Dorsolateral prefrontal cortex (tissue), 122 donors: ENCODE measurements at places on chromosomes 4 and X.
A peak's percentile ranks its signal among the peaks of the same experiment; 100 is the strongest.

GRCh38 chr4:53322696-53323095 lies 43.2 kb downstream of the SCFD2 start:
- DNase-seq, result no peak

GRCh38 chr4:76055016-76055415 lies 19.1 kb upstream of the CXCL11 start:
- DNase-seq, result no peak

DNA sequence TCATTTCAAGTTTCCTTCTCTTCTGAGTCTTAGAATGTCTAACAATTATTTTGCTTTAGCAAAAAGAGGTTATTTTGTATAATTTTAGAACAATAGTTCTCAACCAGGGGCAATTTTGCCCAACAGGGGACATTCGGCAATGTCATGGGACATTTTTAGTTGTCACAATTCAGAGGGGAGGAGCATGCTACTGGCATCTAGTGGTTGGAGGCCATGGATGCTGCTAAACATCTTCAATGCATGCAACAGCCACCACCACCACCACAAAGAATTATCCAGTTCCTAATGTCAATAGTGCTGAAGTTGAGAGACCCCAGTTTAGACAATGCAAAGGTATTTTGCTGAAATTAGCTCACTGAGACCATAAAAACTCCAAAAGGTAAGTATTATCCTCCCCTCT lies 122.5 kb downstream of the ARHGAP6 start:
- DNase-seq, result no peak

DNA sequence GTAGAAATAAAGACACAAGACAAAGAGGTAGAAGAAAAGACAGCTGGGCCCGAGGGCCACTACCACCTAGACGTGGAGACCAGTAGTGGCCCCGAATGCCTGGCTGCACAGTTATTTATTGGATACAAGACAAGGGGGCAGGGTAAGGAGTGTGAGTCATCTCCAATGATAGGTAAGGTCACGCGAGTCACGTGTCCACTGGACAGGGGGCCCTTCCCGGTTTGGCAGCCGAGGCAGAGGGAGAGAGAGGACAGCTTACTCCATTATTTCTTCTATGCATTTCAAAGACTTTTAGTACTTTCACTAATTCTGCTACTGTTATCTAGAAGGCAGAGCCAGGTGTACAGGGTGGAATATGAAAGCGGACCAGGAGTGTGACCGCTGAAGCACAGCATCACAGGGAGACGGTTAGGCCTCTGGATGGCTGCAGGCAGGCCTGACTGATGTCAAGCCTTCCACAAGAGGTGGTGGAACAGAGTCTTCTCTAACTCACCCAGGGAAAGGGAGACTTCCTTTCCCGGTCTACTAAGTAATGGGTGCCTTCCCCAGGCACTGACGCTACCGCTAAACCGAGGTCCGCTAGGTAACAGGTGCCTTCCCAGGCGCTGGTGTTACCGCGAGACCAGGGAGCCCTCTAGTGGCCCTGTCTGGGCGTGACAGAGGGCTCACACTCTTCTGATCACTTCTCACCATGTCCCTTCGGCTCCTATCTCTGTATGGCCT lies 44.9 kb downstream of the ZBTB49 start:
- peak; percentile 57 for DNase-seq

DNA sequence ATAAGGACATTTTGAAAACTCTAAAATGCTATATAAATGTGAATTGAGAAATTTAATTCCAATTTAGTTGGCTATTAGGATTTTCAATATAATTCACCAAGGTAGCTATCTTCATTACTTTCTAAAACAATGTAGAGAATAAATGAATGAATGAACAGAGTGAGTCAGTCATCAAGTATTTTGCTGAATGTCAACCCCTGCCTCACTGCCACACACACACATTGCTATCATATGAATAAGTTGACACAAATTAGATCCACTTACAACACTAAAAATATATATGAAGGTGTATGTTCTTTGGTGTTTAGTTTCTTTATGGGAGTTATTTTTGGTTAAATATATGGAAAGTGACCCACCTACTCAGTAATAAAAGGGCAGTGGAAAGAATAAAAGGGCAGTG lies 141.4 kb upstream of the SMIM10 start:
- DNase-seq, result no peak

- no peak for DNase-seq
Observed at GRCh38 chr4:102758241-102759160, 2.3 kb downstream of the MANBA start.

GRCh38 chr4:7904952-7905915 lies 34.4 kb downstream of the AFAP1 start:
- DNase-seq, result no peak

- DNase-seq, result no peak
Observed at GRCh38 chr4:167032871-167033270, 201.4 kb downstream of the SPOCK3 start.

DNA sequence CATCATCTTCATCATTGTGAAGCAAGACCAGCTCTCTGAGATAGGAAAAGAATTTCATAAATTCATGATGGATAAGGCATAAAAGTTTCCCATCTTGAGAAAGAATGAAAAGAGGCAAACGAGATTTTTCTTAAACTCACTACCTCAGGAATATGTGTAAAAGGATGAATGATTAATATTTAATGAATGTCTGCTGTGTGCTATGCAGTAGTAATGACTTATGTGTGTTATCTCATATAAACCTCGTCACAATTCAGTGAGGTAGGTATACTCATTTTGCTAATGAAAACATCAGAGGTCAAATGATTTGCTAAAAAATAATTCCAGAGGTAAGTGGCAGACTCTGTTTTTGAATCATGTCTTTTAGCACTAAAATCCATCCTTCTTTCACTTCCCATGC lies 42.6 kb upstream of the GYPA start:
- DNase-seq, result no peak

DNA sequence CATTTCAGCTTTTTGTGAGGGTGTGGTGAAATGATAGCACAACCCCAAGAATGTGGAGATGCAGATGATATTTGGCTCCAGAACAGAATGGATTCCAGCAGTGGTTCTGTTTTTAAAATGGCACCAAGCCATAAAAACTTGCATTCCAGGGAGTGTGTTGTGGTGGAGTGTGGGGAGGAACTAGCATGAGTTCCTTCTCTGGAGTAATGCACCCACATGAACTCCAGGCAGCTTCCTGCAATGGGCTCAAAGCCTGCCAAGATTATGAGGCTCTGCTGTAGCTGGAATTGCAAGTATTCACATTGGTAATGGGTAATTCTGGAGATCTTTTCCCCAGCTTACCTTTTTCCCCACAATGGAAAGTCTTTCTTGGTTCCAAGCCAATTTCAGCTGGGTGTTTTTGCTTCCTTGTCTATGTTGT lies 161.4 kb downstream of the RAB28 start:
- DNase-seq, result no peak

DNA sequence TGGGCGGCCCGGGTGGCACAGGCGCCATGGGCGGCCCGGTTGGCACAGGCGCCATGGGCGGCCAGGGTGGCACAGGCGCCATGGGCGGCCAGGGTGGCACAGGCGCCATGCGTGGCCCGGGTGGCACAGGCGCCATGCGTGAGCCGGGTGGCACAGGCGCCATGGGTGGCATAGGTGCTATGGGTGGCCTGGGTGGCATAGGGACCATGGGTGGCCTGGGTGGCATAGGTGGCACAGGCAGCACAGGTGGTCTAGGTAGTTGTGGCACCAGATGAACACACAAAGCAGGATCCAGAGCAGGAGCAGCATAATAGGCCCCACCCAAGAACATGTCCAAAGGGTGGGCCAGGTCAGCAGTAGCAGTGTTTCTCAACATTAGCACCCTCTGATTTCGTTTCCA lies 4.3 kb downstream of the ESX1 start:
- DNase-seq, result no peak

GRCh38 chr4:183022617-183023016 lies 76.4 kb upstream of the WWC2 start:
- DNase-seq, result no peak

GRCh38 chr4:184649971-184650855 lies 675 bp downstream of the PRIMPOL start:
- DNase-seq, result no peak

DNA sequence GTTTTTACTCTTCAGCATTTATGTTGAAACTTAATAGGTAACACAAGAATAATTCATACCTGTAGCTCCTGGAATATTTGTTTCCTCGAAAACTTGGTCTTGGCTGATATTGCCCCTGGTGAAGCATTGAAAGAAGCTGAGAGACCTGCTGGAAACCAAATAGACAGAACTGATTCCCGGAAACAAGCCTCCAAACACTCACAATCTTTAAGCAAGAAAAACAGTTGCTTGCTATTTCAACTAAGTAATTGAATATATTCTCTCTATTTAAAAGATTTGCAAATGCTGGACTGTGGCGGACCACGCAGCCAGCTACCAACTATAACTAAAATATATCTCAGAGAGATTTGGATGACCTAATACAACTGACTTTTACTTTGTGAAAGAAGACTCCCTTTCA lies 3.6 kb downstream of the PCDH18 start:
- no peak for DNase-seq

GRCh38 chr4:189117426-189117825 lies 823.2 kb upstream of the FRG1 start:
- DNase-seq, result no peak

- no peak for DNase-seq
Observed at GRCh38 chrX:14010566-14010965, 19.1 kb downstream of the GEMIN8 start.

GRCh38 chr4:26024079-26024478 lies 110.1 kb downstream of the SMIM20 start:
- DNase-seq, result no peak

- DNase-seq, result no peak
Observed at GRCh38 chr4:10703156-10703555, 18.6 kb upstream of the CLNK start.

DNA sequence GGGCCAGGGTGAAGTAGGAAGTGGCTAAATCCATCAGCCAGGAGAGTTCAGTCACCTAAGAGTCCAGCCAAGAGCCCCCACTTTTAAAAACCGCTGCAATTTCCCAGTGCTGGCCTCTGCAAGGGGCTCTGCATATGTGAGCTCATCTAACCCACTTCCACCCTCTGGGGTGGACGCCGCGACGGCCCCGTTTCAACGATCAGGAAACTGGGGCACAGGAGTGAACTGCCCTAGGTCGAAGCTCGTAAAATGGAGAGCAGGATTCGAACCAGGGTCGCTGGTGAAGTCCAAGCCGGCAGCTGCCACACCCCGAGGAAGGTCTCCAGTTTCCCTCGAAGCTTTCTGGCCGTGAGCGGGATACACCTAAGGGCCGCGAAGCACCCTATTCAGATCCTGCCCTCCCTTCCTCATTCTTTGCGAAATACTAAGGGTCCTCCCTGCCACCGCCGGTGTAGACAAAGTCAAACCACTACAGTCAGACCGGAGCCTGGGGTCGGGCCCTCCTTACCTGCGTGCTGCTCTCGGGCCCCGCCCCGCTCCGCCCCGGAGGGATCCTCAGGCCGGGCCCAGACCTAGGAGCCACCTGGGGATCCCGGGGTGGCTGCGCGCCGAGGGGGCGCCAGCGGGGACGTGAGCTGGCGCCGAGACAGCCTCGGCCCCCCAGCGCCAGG lies 446 bp downstream of the EVC2 start:
- no peak for DNase-seq

GRCh38 chr4:96342196-96342595 lies 502.3 kb downstream of the PDHA2 start:
- DNase-seq, result no peak

- no peak for DNase-seq
Observed at GRCh38 chr4:24855741-24856140, 57.1 kb downstream of the CCDC149 start.

- no peak for DNase-seq
Observed at GRCh38 chr4:173002830-173003561, 165.6 kb upstream of the GALNT7 start.

- DNase-seq, result no peak
Observed at GRCh38 chr4:123640824-123641223, 244.2 kb downstream of the SPRY1 start.

- DNase-seq, result no peak
Observed at GRCh38 chr4:105458001-105458400, 15.9 kb downstream of the PPA2 start.

- no peak for DNase-seq
Observed at GRCh38 chr4:141177171-141177570, 43.5 kb upstream of the ZNF330 start.

GRCh38 chr4:184553891-184554290 lies 79.5 kb upstream of the IRF2 start:
- DNase-seq, result no peak

GRCh38 chrX:150955590-150955989 lies 27.5 kb upstream of the HMGB3 start:
- DNase-seq, result no peak

DNA sequence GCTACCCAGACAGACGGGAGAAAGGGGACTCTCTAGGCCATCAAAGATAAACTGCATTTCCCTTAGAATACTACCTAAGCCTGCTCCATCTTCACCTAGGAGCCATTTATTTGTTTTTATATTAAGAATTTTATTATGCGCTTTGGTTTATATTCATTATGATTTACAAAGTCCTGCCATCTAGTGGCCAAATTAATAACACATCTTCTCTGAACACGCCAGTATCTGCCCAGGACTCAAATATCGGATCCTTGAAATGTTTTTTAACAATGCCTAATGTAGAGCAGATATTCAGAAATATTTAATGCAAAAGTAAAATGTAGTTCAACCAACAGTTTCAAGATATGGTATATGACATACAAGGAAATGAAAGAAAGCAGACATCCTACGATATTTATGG lies 20.8 kb upstream of the PRPS2 start:
- DNase-seq, result no peak

GRCh38 chr4:6890358-6890757 lies 19.3 kb upstream of the TBC1D14 start:
- no peak for DNase-seq

DNA sequence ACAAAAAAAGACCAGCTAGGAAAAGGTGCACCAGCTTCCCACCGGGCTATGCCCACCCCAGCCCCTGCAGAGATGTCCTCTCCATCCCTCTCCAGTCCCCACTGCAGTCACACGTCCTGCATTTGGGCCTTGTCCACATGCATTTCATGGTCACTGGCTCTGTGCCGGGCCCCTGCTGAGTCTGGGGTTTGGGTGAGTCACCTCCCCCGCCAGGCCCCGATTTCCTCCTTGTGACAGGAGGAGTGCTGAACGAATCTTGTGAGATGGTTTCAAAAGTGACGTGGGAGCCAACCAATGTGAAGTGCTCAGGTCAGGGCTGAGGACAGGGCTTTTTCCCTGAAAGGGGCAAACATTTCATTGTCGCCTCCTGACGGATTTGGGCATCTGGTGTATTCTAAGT lies 7.1 kb downstream of the CPZ start:
- DNase-seq, result no peak

- DNase-seq, result no peak
Observed at GRCh38 chr4:39354254-39354552, 12.0 kb downstream of the RFC1 start.

DNA sequence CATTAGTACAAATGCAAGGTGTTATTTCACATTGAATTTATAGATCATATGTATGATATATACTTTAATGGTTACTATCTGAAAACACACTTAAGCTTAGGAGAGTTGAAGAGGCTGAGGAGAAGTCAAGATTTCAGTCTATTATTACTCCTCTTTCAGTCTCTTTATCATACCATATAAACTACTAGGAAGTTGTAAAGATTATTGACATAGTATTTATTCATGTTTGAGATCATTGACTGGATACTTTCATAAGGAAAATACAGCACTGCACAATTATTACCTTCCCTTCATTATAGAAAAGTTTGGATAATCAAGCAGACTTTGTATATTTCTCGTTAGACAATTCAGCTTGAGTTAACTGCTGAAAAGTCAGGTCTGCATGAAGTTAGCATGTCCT lies 10.0 kb upstream of the SGMS2 start:
- no peak for DNase-seq

GRCh38 chr4:63937961-63938360 lies 471.3 kb downstream of the TECRL start:
- no peak for DNase-seq

- DNase-seq, result no peak
Observed at GRCh38 chr4:140048419-140048995, 105.5 kb downstream of the MAML3 start.
